Myometrial cell (primary cell): ENCODE measurements at places on chromosomes 7 and 10. TPM values are rescaled to one million over a fixed set of nuclear protein-coding genes. Genes with fewer than 3 reads are reported as not detected.

OGDH gene
- total RNA-seq = 113 and 126 TPM in 2 replicates

OR6V1 gene
- not detected in 2 replicates for total RNA-seq

CYP2W1 gene
- not detected in 2 replicates for total RNA-seq

AOAH gene
- not detected in 2 replicates for total RNA-seq

IDI2 gene
- not detected in 2 replicates for total RNA-seq

FHIP2A gene
- 10.7 and 12.8 TPM in 2 replicates for total RNA-seq

C10orf143 gene
- total RNA-seq = under 0.01 TPM in 1 of 2 replicates, not detected in the other

STRIP2 gene
- 5.8 and 6.1 TPM in 2 replicates for total RNA-seq

COL28A1 gene
- total RNA-seq = under 0.01 and 0.35 TPM in 2 replicates

TMEM270 gene
- not detected in 2 replicates for total RNA-seq

SDK1 gene
- total RNA-seq = 0.89 and 2.0 TPM in 2 replicates

CALML3 gene
- not detected in 2 replicates for total RNA-seq

CASTOR2 gene
- 18.3 and 18.7 TPM in 2 replicates for total RNA-seq

TWIST1 gene
- total RNA-seq = 19.1 and 27.1 TPM in 2 replicates

CISD1 gene
- 44.3 and 47.6 TPM in 2 replicates for total RNA-seq

LRRC61 gene
- total RNA-seq = 1.7 and 3.9 TPM in 2 replicates

PLAU gene
- total RNA-seq = 14.9 and 25.1 TPM in 2 replicates

COL26A1 gene
- total RNA-seq = not detected in 2 replicates
